ENCODE measurements at places on chromosomes 13 and 19.

DNA sequence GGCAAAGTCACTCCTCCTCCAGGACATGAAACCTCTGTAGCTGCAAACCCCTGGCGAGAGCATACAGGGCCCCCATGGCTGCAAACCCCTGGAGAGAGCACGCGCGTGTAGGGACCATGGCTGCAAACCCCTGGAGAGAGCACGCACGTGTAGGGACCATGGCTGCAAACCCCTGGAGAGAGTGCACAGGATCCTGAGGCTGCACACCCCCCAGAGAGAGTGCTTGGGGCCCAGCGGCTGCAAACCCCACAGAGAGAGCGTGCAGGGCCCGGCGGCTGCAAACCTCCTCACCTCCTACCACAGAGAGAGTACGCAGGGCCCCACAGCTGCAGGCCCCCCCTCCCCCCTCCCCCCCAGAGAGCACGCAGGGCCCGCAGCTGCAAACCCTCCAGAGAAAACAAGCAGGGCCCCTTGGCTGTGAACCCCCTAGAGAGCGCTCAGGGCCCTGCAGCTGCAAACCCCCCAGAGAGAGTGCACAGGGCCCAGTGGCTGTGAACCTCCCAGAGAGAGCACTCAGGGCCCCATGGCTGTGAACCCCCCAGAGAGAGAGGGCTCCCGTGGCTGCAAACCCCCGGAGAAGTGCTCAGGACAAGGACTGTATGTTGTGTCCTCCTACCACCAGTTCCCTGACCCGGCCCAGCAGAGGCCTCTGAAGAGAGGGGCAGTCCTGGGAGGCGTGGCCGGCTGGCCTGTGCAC lies 7.3 kb downstream of the ADPRHL1 start:
- no peak for DNase-seq

GRCh38 chr13:59721926-59722910 lies 441.5 kb downstream of the DIAPH3 start:
- DNase-seq: no peak

DNA sequence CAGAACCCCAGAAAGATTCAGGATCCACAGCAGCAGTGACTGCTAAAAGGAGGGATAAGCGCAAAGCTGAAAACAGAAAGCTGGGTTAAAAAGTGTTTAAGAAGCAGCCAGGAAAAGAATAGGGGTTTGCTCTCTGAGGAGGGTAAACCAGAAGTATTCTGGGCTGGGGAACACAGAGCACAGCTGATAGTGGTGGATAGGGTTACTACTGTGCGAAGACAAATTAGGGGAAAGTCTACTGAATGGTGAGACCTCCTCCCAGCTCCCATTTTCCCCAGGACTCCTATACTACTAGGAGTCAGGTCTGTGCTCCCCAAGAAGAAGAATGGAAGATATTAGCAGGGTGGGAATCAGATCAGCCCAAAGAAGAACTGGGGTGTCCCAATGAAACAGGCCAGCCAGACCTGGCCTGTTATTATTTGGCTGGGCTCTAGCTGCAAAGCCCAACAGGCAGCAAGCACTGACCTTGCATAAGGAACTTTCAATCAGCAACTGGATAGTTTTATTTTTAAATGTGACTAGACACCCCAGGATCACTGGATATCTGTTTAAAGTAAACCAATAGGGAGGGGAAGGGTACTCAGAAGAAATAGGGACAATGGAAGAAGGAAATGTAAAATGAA lies 43.5 kb upstream of the SERTM1 start:
- no peak for DNase-seq

DNA sequence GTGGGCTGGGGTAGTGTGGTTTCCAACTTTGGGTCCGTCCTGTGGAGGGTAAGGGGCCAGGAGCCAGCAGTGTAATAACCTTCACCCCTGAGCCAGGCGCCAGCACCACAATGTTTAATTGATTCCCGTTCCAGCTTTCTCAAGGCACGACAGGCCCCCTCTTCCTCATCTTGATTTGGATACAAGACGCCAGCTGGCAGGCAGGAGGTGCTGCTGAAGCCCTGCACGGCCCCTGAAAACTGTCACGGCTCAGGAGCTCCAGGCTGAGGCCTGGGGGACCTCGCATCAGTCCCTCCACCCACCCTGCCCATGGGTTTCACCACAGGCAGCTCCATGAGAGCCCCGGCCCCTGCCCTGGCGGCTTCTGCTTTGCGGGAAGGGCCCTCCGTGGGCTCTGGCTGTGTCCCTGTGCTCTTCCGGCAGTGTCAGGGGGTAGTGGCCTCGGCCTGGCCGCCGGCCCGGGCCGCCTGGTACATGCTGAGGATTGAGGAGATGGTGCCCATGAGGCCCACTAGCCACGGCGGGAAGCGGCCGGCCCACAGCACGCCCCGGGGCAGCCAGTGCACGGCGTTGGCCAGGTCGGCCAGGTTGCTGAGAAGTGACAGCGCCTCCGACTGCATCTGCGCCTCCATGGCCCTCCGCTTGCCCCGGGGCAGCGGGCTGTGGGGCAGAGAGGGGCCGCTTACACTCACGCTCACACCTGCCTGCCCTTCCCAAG lies 11.9 kb downstream of the PEX11G start:
- DNase-seq: no peak

- DNase-seq: no peak
These were observed 57.8 kb downstream of the MBNL2 start for GRCh38 chr13:97279913-97280312.

DNA sequence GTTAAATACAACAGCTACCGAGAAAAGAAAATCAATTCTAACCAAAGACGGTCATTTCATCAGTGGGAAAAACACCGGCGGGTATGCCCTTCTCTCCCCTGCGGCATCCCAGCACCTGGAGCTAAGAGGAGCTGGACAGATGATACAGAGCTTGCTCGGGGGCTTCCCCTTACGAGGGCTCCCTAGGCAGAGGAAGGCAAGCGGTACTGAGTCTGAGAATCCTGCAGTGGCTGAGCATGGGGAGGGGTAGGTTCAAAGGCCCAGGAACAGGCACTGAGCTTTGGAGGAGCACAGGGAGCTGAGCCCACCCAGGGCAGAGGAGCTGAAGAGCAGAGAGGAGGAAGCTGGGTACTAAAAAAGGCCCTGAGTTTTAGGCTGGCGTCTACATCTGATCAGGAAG lies 12.7 kb downstream of the STK24 start:
- DNase-seq: no peak

DNA sequence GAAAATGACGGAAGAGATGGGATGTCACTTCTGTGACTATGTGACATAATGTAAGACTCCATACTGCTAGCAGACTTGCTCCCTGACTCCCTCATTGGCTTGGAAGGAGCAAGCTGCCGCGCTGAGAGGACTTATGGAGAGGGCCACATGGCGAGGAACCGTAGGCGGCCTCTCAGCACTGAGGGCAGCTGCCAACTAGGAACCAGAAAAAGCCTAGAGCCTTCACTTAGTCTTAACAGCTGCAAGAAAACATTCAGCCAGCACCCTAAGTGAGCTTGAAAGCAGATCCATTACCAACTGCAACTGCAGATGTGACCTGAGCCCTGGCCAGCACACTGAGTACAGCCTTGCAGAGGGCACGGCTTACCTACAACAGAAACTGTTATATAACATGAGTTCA lies 33.9 kb downstream of the USP12 start:
- DNase-seq: no peak

All from urothelium cell line (cell line).